ENCODE measurements at places on chromosomes 1 and 21.

- DNase-seq, result no peak
Observed at GRCh38 chr1:184164536-184164935, 113.0 kb downstream of the TSEN15 start.

GRCh38 chr1:79128722-79129121, 122.2 kb upstream of the ADGRL4 start:
- no peak for DNase-seq

DNA sequence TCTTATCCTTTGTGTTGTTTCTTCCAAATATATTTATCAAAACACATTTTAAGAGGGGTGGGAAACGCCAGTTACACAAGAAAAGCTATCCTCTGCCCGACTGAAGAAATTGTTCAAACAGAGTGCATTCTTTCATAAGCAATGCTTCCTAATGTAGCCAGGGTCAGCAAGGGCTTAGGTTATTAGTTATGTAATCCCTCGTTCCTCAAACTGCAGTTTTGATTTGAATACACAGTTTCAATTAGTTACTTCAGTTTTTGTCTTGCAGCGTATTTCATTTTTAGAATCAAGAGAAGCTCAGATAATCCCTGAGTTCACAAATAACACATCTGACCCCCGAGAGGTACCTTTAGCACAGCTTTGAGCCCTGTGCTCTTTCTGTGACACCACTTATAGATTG, 141.7 kb upstream of the NRIP1 start:
- no peak for DNase-seq

DNA sequence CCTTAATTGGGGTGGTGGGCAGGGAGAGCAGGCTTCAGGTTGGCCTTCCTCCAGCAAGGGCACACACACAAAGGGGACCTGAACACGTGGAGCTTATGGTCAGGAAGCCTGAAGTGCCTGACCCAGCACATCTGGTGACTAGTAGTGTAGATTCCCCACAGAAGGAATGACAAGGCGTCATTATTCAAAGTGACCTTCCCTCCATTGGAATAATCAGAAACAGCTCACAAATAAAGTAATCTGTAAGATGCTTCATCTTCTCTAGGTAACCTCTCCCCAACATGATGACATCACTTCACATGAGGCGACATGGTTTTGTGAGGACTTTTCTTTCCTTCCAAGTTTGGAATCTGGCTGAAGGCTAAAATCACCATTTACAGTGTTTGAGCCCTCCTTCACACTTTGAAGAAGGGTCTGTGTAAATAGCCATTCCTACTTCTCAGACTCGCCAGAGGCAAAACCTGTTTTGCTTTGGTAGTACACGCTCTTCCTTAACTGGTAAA, 32.8 kb upstream of the ERG start:
- DNase-seq, result no peak

- no peak for DNase-seq
Observed at GRCh38 chr1:54171016-54171415, 18.2 kb upstream of the CDCP2 start.

GRCh38 chr1:240522122-240522822, 89.7 kb downstream of the GREM2 start:
- DNase-seq, result no peak

DNA sequence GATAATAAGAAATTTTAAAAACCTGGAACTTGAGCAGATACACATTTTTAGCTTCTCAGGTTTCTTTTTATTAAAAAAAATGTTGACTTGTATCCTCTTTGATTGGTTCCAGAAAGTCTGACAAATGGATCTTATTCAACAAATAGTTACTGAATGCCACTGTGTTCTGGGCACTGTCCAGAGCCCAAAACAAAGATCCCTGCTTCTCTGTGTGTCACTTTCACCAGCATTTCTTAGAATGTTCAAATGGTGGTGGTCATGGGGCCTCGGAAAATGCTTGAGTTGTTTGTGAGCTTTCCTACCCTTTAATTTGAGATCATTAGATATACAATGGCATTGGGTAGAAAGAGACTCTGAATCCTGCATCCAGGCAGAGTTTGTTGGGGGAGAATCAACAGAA, 19.9 kb downstream of the ACTN2 start:
- no peak for DNase-seq

- DNase-seq, result no peak
Observed at GRCh38 chr1:165444897-165445370, at the start of gene RXRG. Gene RXRG (minus strand): TSS chr1:165445126. CDS start chr1:165444893, 233 bp downstream.
